ENCODE measurements at places on chromosomes 5 and 9.

- DNase-seq, result no peak
These were observed at the start of gene TAL2 for GRCh38 chr9:105662184-105663104. TSS of gene TAL2 (plus strand) at chr9:105662457. CDS start at chr9:105662497, 40 bp downstream.

GRCh38 chr9:35414889-35415288 is 75.0 kb upstream of the RUSC2 start:
- DNase-seq, result no peak

DNA sequence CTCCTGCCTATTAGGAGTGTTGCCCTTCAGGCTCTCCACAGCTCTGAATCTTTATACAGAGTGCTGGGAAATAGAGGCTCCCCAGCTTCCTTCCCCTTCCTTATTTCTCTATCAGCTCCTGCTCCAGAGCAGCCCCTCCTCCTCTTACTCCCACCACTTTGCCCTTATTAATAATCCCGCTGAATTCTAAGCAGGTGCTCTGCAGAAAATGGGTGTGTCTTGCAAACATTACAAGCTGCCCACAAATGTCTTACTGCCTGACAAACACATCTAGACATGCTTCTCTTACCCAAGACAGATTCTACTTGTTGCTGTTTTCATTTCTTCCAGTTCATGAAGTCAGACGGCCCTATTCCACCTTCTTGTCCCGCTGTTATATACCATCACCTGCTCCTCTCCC is 6.4 kb downstream of the PHF24 start:
- DNase-seq, result no peak

GRCh38 chr5:94759022-94759421 is 140.6 kb downstream of the SLF1 start:
- no peak for DNase-seq

DNA sequence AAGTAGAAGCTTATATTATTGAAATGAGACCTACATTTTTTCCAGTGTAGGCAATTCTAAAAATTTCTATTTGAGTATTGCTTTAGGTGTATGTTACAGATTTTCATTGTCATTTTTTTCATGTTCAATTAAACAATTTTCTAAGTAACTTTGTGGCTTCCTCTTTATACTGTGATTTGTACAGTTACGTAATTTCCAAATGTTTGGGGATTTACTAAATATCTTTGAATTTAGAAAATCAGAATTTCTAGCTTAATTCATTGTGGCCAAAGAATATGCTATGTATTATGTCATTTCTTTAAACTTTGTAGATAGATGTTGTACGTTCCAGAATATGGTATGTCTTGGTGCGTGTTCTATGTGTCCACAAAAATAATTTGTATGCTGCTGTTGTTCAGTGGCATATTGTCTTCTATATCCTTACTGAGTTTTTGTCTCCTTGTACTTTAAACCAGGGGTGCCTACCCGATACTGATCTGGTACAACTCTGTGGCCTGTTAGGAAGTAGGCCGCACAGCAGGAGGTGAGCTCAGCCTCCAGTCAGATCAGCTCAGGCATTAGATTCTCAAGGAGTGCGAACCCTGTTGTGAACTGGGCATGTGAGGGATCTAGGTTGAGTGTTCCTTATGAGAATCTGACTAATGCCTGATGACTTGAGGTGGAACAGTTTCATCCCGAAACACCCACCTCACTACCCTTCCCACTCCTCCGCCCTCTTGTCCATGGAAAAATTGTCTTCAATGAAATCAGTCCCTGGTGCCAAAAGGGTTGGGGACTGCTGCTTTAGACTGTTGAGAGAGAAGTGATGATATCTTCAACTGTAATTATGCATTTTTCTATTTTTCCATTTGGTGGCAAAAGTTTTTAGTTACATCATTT is 63.5 kb downstream of the UBE2R2 start:
- DNase-seq, result no peak

DNA sequence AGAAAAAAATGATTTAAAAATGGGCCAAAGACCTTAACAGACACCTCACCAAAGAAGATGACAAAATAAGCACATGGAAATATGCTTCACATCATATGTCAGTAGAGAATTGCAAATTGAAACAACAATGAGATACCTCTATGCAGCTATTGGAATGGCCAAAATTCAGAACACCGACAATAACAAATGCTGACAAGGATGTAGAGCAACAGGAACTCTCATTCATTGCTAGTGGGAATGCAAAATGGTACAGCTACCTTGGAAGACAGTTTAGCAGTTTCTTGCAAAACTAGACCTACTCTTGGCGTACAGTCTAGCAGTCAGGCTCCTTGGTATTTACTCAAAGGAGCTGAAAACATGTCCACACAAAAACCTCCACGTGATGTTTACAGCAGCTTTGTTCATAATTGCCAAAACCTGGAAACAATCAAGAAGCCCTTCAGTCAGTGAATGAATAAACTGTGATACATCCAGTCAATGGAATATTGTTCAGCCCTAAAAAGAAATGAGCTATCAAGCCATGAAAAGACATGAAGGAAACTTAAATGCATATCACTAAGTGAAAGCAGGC is 10.5 kb upstream of the MVB12B start:
- DNase-seq, result no peak

DNA sequence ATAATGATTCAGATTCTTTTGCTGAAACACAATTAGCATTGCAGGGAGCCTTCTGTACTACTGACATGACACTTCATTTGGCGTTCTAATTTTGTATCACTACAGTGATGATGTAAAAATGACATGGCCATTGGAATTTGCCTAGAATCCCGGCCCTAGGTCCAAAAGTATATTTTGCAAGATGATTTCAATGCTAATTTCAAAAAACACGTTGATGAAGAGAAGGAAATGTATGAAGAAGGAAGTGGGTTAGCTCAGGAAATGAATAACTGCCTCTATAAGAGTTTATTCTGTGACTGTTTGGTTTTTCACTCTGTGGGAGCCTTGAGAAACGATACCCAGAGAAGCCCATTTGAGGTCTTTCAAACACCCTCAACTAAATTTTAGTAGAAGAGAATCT is 59.3 kb downstream of the OSTF1 start:
- no peak for DNase-seq

- DNase-seq, result no peak
These were observed 126.7 kb downstream of the SLC25A46 start for GRCh38 chr5:110865400-110866094.

DNA sequence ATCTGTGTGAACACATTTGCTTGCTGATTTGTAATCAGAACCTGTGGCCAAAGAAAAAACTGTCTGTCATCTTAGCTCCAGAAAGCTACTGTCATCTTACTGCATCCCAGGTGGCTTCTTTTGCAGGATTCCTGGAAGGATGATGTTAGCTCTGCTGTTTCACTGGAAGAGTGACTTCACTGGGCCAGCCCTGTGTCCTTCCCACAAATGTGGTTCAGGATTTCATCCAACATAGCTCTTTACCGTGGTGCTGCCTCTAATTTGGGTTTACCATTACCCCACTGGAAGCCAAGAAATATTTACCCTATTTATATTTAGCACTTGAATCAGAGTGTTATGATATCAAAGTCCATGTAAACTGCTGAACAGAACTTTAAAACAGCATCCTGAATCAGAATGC is 501.0 kb downstream of the GADD45G start:
- no peak for DNase-seq
